Stimulated activated CD8-positive, alpha-beta memory T cell treated with anti-CD3 and anti-CD28 coated beads, Interleukin-7, amount 100 ng/mL, for 1 hour (primary cell): ENCODE measurements at places on chromosomes 12 and 14.

- DNase-seq: no peak
Observed at GRCh38 chr12:82359115-82359478, 768 bp downstream of the METTL25 start.

DNA sequence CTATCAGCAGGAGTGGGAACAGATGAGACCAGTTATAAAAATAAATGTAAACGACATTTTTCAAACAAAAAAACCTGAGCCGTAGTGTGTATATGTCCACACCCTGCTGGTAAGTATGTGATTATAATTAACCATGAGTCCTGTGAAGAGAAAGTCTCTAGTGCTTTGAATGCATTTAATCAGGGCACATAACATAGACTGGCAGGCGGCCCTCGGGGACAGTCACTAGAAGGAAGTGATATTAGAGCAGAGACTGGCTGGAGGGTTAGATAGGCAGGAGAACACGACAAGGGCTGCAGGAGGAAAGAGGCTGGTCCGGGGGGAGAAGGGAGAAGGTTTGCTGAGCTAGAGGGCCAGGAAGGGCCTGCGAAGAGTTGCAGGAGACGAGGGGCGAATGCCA lies 23.8 kb upstream of the ELK3 start:
- no peak for DNase-seq

DNA sequence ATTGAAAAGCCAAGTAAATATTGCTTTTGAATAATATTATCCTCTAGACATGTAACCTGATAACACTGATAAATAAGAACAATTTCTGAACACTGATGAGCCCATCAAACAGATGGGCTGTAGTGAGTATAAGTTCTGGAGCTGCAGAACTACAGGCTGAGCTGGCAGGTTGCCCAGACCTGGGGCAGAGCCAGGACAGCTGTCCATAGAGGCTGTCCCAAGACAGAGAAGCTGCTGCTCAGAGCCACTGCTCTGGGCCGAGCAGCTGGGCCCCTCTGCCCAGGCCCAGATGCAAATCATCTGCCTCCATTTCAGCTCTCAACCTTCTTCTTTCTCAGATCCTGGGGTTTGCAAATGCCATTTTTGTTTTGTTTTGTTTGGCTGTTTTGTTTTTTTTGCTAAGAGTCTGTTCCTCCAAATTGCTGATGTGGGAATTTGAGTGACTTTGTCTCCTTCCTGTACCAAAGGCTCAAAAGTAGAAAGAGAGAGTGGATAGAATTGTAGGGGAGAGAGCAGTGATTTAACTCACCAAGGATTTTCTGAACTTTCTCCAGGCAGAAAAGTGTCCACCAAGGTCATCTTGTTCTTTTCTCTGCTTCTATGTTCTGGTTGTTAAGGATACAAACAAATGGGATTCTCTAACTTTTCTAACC lies 4.0 kb upstream of the TESPA1 start:
- DNase-seq: no peak

DNA sequence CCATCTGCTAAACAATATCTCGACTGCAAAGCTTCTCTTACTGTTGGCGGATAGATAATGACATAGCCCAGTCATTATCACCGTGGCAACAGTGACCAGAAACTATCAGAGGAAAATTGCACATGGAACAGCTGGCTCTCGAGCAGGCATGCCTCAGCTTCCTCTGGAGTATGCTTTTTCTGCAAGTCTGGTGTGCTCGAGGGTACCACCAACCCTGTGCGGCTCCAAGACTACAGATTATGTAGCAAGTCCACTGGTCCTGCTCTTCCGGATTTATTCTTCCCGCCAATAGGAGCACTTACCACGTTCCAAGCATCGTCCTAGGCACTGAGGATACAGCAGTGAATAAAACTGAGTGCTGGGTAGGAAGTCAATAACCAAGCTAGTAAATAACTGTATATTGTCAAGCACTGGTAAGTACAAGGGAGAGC lies 1.4 kb upstream of the GLRX5 start:
- DNase-seq: no peak

DNA sequence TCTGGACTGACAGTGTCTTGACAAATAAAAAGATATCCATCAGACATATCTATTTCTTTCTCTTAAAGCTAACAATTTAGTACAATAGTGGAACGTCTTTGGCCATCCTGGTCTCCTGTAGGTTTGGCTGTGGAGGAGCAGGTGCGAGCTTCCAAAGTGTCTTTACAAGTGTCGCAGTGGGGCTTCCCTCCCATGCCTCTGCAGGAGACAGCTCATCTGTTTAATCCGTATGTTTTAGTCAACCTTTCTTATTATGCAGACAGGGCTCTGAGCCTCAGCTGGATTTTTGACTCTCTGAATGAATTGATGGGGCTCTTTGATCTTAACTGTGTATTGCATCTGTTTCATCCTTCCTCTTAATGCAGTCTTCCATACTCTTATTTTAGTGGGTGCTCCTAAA lies 57.5 kb downstream of the RMST start:
- DNase-seq: no peak

DNA sequence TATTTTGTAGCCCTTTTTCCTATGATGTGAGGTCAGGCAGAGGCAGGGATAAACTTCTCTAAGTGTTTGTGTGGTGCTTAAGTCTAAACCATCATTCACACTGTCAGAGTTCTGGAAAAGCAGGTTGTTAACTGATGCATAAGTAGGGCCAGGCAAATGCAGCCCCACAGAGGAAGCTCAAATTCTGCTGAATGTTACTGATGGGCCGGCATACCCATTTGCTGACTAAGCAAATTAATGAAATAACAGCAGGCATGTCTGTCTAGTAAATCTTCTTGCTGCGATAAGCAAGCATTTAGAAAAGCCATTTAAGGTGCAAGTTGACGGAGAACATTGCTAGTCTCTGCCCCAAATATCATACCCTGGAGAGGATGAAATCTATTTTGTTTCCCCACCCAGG lies 523.2 kb upstream of the CCDC196 start:
- no peak for DNase-seq

DNA sequence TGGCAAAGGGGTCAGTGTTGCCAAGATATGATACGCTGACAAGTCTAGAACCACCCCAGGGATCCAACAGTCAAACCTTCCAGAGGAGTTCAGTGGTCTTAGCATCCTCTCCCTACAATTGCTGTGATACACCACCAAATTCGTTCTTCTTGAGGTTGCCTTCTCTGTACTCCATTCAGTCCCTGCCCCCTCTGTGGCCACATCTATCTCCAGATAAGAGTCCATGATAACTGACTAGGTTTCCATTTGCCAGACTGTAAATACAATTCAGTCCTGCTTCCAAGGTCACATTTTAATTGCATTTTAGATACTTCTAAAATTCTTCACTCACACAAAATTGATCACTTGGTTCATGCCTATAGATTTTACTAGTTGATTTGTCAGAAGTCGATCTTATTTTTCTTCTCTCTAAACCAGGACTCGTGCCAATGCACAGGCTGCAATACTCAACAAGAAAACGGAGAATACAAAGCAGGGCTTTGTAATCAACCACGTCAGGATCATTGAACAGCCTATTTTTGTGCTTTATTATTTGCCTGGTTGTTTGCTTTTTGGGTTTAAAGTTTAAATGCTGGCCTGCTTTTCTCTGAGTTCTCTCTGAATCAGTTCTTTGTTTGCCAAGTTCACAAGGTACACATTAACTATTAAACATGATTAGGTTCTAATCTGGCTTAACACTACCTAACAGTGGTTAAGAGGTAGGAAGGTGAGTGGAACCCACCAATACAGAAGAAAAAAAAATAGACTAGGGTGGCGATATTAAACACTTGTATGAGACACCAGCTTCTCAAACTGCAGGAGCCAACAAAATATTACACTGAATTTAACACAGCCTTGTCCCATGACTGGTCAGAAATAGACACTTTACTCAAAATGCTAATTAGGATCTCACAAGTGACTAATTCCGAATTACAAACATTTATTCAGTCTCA lies 5.3 kb upstream of the TSPAN8 start:
- DNase-seq: no peak

GRCh38 chr12:15541996-15542631 lies 219.8 kb downstream of the PTPRO start:
- no peak for DNase-seq

DNA sequence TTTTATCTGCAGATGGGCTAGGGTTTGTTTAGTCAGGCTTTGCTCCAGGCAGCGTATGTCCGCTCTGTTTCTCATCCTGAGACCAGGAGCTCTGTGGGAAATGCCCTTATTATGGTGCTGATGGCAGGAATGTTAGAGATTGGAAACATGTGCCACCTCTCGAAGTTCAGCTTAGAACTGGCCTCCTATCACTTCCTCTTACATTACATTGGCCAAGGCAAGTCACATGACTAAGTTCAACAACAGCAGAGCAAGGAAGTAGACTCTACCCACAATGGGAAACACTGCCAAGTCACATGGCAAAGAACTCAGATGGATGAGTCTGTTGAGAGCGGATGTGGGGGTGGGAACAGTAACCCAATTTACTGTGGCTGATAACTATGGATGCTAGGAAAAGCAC lies 161.9 kb upstream of the WSCD2 start:
- DNase-seq: no peak

GRCh38 chr12:30753751-30754382 lies 884 bp downstream of the CAPRIN2 start:
- no peak for DNase-seq

GRCh38 chr14:90500665-90501370 lies 104.0 kb downstream of the CALM1 start:
- DNase-seq: no peak

DNA sequence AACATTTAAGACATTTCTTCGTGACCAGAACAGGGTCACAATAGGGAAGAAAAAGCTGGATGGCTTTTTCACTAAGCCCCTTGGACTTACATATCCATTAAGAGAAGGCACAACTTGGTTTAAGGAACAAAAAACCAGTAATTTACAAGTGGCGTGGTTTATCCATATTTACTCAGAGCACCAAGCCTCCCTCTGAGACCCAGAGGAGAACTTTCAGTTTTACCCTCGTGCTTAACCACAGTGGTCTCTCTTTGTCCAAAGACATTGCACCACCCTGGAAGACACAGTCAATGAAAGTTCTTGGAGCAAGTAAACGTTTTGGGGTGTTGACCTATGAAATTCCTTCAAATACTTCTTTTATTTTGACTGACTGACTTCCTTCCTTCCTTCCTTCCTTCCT lies 52.5 kb downstream of the SSPN start:
- DNase-seq: no peak

GRCh38 chr12:25694072-25694471 lies 141.0 kb upstream of the LMNTD1 start:
- no peak for DNase-seq

- no peak for DNase-seq
Observed at GRCh38 chr14:36508418-36509068, 11.5 kb downstream of the NKX2-1 start.

DNA sequence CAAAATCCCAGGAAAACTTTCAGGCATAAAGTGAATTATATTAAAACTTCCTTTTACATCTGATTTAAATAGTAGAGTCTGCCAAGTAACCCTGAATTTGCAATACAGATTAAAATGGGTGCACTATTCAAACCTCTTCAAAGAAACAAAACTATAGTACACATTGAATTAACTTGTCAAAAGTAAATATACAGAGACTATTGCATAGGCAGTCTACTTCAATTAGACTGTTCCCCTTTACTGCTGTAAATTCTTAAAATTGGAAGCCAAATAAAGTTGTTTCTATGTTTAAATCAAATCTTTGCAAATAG lies 7.1 kb downstream of the KRAS start:
- no peak for DNase-seq
